ENCODE measurements at places on chromosomes 11 and 22.

DNA sequence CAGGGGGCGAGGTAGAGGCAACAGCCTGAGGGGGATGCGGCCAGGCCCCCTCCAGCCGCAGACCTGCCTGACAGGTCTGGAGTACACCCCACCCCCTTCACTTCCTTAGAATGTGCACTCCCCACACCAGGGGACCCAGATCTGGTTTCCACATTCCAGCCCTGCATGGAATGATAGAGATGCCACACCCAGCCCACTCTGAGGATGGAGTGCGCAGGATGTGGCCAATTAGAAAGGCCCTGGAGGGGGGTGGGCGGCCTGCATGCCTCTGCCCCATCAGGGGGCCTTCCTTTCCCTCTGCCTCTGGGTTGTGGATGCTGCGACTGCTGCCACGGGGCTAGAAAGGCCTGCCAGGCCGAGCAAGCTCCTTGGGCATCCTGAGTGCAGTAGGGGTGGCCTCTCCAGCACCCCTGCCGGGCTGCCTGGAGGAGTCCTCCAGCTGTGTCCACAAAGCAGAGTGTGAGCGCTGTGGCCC lies 28.2 kb upstream of the MGAT3 start:
- no peaks in the 10 kb centered on the region for H3K27me3 ChIP-seq
- H3K4me1 ChIP-seq, result peaks cover 43% of the 10 kb centered on the region
- DNase-seq, result peak; percentile 90
- peak overlapping the region; percentile 96 for H3K27ac ChIP-seq
- H3K4me3 ChIP-seq, result 0 out of 2 replicates have a peak overlapping the region, but pooled peaks have one; percentile 6

GRCh38 chr11:107665018-107665417 lies 46.8 kb downstream of the SLN start:
- no peak overlapping the region for H3K4me3 ChIP-seq
- H3K4me1 ChIP-seq, result peaks cover 28% of the 10 kb centered on the region
- DNase-seq, result no peak
- H3K27ac ChIP-seq, result no peak overlapping the region

DNA sequence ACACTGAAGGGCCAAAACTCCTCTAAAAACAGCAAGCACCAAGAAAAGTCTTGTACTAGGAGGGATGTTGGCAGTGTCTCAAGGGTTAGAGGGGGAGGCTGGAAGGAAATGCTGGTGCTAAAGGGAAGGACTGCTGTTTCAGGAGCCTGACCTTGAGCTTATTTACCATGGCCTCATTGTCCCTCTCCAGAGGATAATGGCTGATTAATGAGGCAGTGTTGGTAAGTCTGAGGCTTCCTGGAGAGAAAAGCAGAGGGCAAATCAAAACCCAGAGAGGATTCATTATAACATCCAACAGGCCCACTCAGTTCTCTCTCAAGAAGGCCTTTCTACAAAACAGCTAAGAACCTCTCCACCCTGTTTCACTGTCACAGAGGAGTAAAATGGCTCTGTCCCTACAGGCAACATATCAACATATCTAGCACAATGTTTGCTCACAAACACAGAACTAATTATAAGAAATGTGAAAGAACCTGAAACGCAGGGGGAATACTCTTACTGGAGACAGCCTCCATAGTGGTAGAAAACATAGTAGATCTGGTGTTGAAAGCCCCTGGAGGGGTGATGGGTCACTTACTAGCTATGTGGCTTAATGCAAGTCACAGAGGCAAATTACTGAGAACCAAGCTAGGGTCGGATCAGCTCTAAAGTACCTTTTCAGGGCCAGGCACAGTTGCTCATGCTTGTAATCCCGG lies 31.4 kb downstream of the NUMA1 start:
- peaks cover 28% of the 10 kb centered on the region for H3K4me1 ChIP-seq
- H3K4me3 ChIP-seq, result no peak overlapping the region
- DNase-seq, result no peak
- H3K27ac ChIP-seq, result peak overlapping the region; percentile 90
- 0 out of 2 replicates have a peak, but pooled peaks cover 3% of the 10 kb centered on the region for H3K36me3 ChIP-seq

DNA sequence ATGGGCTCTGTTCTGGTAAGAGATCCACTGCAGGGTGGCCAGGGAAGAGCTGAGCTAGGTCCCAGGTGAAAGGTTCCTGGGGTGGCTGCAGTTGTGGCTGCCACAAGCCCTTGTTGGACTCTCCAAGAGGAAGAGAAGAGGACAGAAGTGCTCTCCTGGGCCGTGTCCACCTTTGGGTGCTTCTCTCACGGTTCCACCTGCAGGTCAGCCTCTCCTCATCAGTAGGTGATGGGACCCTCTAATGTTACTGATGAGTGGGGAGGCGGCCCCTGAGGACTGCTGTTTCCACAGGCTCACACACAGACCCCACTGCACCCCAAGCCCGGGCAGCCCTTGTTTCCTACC lies 804.9 kb downstream of the BRD1 start:
- H3K4me1 ChIP-seq, result 0 out of 2 replicates have a peak, but pooled peaks cover 3% of the 10 kb centered on the region
- H3K4me3 ChIP-seq, result no peak overlapping the region
- no peaks in the 10 kb centered on the region for H3K27me3 ChIP-seq
- no peaks in the 10 kb centered on the region for H3K36me3 ChIP-seq
- no peak overlapping the region for H3K27ac ChIP-seq

DNA sequence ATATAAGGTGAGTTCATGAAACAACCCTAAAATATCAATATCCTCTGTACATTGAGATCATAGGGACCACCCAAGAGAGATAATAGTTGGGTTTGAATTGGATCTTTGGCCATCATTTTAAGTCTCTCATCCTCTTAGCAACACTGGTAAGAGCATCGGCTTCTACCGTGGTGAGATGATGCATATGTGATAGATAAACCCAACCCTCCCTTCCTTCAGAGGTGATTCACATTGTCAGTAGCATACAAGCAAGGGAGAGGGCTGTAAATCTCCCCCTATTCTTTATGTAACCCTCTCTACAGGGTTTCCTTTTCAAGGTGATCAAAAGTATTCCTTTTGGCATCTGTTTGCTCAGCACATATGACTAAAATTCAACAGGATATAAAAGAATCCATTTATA lies 102.4 kb upstream of the MTMR2 start:
- DNase-seq, result no peak
- H3K27ac ChIP-seq, result no peak overlapping the region
- no peak overlapping the region for H3K4me3 ChIP-seq

- H3K4me3 ChIP-seq, result no peak overlapping the region
- peaks cover 11% of the 10 kb centered on the region for H3K4me1 ChIP-seq
- no peaks in the 10 kb centered on the region for H3K36me3 ChIP-seq
- H3K27ac ChIP-seq, result no peak overlapping the region
Measured at GRCh38 chr11:72985645-72986044, 156.5 kb downstream of the FCHSD2 start.

GRCh38 chr11:83219095-83219494 lies 25.6 kb downstream of the ANKRD42 start:
- no peak overlapping the region for H3K4me3 ChIP-seq
- no peaks in the 10 kb centered on the region for H3K4me1 ChIP-seq
- peak; percentile 36 for DNase-seq
- no peaks in the 10 kb centered on the region for H3K36me3 ChIP-seq
- no peaks in the 10 kb centered on the region for H3K27me3 ChIP-seq
- no peak overlapping the region for H3K27ac ChIP-seq

DNA sequence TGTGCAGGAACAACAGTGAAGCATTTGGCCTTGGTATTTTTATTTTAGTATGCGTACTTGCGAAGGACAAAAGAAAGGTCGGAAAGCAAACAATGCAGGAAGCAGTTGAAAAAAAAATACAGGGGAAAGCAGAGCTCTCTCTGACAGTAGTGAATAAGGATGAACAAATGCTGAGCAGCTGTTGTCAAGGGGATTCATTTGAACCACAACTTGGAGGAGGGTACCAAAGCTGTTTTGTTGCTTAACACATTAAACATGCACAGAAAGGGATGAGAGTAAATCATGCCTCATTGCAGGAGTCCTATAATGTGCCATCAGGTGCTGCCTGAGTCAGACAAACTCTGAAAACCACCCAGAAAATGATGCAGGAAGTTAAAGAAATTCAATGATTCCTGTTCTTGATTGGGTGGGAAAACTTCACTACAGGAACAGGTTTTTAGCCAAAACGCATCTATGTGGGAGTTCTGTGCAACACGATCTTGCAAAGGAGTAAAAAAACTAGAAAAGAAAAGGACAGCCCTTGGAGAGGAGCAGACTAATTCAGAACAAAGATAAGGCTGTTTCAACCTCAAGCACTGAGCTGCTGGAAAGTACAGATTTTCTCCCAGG lies 2113.5 kb downstream of the LRRC4C start:
- no peak for DNase-seq
- H3K27ac ChIP-seq, result no peak overlapping the region
- H3K4me1 ChIP-seq, result peaks cover 6% of the 10 kb centered on the region
- H3K36me3 ChIP-seq, result peaks cover 39% of the 10 kb centered on the region
- H3K27me3 ChIP-seq, result no peaks in the 10 kb centered on the region
- no peak overlapping the region for H3K4me3 ChIP-seq

GRCh38 chr11:488062-488461 lies 19.0 kb downstream of the RNH1 start:
- no peak overlapping the region for H3K4me3 ChIP-seq
- peaks cover 19% of the 10 kb centered on the region for H3K36me3 ChIP-seq
- no peaks in the 10 kb centered on the region for H3K4me1 ChIP-seq

GRCh38 chr22:17921871-17922821 lies 102.2 kb downstream of the MICAL3 start:
- DNase-seq, result peak; percentile 74
- peak overlapping the region; percentile 51 for H3K4me3 ChIP-seq
- H3K36me3 ChIP-seq, result no peaks in the 10 kb centered on the region
- H3K4me1 ChIP-seq, result peaks cover 15% of the 10 kb centered on the region

DNA sequence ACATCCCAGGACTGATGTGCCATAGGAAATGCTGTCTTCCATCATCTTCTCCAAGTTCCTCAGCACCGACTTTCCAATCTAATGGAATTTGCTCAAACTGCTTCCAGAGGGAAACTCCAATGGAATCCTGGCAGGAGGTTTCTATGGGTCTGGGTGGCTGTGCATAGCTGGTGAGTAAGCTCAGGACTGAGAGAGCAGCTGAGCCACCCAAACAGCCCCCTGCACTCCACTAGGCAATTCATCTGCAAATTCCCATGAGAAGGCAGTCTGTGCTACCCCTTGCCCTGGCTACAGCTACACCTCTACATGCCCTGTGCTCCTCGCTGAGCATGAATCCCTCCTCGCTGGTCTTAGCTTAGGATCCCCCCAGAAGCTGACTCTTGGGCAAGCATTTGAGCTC lies 127.9 kb upstream of the CSNK2A3 start:
- H3K4me3 ChIP-seq, result no peak overlapping the region
- H3K36me3 ChIP-seq, result no peaks in the 10 kb centered on the region
- DNase-seq, result no peak
- no peaks in the 10 kb centered on the region for H3K27me3 ChIP-seq
- no peak overlapping the region for H3K27ac ChIP-seq

DNA sequence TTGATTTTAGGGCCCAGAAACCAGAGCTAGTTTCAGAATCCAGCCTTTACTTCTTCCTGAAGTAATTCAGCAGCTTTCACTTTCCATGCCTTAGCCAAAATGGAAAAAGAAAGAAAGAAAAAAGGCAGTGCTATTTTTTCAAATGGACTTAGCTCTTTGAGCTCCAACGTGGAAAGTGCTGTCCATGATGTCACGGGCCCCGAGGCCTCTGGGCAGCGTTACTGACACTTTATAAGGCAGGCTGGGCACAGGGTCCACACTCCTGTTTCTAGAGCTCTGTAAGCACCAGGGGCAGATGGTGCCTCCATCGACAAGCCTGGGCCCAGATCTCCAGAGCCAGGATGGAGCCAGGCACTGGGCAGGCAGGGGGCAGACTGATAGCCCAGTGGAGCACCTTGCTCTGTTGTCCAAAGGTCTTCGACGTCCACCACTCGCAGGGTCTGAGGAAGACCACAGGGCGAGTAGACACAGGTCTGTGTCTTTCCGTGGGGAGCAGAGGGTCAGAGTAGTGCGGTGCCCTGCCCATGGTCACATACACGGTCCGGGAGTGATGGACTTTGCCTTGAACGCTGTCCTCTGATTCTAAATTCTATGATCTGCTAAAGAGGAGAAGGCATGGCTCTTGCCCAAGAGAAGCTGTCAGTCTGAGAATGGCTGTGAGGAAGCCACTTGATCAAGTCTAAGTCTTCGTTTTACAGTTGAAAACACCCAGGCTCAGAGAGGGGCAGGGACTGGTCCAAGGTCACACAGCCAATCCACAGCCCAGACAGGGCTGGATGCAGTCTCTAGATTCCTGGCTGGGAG lies 22.0 kb upstream of the WNT11 start:
- no peak overlapping the region for H3K27ac ChIP-seq
- no peaks in the 10 kb centered on the region for H3K36me3 ChIP-seq
- H3K27me3 ChIP-seq, result peaks cover under 1% of the 10 kb centered on the region
- DNase-seq, result no peak
- 0 out of 2 replicates have a peak, but pooled peaks cover 3% of the 10 kb centered on the region for H3K4me1 ChIP-seq

GRCh38 chr11:45486461-45486860 lies 179.0 kb downstream of the CHST1 start:
- H3K36me3 ChIP-seq, result no peaks in the 10 kb centered on the region
- no peak for DNase-seq
- H3K4me1 ChIP-seq, result peaks cover 23% of the 10 kb centered on the region
- no peak overlapping the region for H3K27ac ChIP-seq
- H3K4me3 ChIP-seq, result no peak overlapping the region

DNA sequence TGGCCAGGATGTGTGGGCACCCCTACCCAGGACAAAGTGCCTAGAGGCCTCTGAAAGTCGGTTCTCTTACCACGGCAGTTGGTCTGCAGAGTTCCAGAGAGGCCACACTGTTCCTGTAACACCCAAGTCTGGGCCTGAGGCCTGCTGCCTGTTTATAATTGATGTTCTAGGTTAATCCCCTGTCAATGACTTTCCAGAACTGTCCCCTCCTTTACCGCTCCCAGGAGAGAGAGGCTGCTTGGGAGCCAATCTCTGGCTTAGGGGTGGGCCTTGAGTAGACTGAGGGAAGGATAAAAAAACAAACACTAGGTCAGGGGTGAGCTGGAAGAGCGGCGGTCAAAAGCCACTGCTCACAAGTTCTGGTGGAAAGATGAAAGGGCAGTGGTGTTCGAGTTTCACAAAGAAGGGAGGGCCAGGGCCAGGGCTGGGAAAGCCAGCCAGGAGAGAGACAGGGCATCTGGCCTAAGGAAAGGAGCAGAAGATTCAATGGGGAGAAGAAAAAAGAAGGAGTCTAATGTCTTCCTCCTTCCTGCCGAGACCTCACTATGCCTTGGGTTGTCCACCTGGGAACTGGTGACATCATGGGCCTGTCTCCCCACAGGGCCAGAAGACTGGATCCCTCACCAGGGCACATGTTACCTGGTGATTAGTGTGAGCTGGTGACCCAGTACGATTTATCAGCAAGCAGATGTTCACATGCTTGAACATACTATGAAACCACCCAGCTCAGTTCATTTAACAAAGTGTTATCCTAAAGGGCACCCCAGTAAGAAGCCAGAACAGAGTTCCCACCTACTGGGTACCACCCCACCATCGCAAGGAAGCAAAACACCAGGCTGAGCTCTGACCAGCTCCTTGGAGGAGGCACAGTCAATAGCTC lies 50.2 kb downstream of the PC start:
- peak overlapping the region; percentile 42 for H3K27ac ChIP-seq
- H3K4me1 ChIP-seq, result peaks cover 56% of the 10 kb centered on the region
- H3K4me3 ChIP-seq, result no peak overlapping the region
- DNase-seq, result no peak

GRCh38 chr11:46898396-46899095 lies 19.8 kb downstream of the LRP4 start:
- peak overlapping the region; percentile 49 for H3K27ac ChIP-seq
- no peaks in the 10 kb centered on the region for H3K27me3 ChIP-seq
- peaks cover 61% of the 10 kb centered on the region for H3K36me3 ChIP-seq
- DNase-seq, result no peak

Data from WTC11 (cell line).